Tibial nerve (tissue), 4 donors: ENCODE measurements at places on chromosomes 1 and 21.

DNA sequence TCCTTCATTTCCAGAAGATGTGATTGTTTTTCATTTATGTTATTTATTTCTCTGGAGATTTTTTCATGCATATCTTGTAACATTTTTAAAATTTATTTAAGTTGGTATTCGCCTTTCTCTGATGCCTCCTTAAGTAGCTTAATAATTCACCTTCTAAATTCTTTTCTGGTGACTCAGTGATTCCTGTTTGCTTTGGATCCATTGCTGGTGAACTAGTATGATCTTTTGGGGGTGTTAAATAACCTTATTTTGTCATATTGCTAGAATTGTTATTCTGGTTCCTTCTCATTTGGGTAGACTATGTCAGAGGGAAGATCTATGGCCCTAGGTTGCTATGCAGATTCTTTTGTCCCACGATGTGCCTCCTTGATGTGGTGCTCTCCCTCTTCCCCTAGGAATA, 1347.2 kb upstream of the B3GALT2 start:
- no peak overlapping the region for H3K4me3 ChIP-seq
- no peak overlapping the region for H3K27ac ChIP-seq
- no peak for DNase-seq
- H3K27me3 ChIP-seq, result no peaks in the 10 kb centered on the region
- no peaks in the 10 kb centered on the region for H3K36me3 ChIP-seq

GRCh38 chr1:36251794-36252481, 27.7 kb downstream of the THRAP3 start:
- H3K36me3 ChIP-seq, result no peaks in the 10 kb centered on the region
- DNase-seq, result no peak
- H3K27ac ChIP-seq, result no peak overlapping the region
- peaks cover 30% of the 10 kb centered on the region for H3K4me1 ChIP-seq
- H3K4me3 ChIP-seq, result no peak overlapping the region

DNA sequence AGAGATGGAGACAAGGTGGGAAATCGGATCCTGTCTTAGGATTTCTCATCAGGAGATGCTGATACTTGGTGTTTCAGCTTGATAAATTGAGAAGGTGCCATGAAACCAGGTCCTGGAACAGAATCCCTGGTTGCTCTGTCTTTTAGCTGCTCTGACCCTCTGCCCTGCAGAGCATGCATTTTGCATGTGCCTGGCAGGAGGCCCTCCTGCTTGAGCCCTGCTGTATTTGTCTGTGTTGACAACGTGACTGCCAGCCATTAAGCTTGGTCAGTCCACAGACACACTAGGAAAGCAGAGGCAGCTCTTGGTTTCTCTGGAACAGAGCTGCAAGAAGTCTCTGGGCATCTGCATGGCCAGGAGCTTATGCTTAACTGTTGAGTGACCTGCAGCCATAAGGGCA, 2.5 kb downstream of the SLC25A44 start:
- H3K27ac ChIP-seq, result no peak overlapping the region
- no peak overlapping the region for H3K4me3 ChIP-seq
- peaks cover 10% of the 10 kb centered on the region for H3K4me1 ChIP-seq
- H3K36me3 ChIP-seq, result no peaks in the 10 kb centered on the region

DNA sequence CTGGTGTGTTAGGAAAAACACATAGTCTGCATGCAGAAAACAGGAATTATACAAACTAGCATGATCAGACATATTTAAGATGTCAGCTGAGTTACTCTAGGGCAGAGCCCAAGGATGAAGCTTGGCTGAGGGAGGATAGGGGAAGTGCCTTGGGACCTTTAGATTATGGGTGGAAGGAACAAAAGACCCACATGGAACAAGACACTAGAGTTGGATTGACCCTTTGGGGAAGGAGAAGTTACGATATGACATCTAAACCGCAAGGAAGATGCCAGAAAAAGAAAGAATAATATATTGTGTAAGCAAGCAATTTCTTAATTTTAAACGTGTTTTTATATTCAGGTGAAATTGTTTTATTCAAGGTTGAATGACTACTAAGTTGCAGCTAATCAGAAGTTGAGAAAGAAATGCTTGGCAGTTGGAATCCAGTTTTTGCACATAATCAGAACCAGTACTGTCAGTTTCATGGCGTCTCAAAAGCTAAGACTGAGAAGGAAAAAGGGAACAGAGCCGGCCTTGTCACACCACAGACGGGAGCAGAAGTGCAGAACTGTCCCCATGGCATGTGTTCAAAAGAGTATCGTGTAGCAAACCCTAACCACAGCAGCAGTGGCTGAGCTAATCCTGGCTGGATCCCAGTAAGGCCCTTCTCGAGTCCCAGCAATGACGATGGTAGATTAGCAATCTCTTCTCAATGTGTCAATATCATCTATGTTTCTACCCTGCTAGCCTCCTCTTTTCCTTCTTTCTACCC, 31.2 kb upstream of the IFNAR2 start:
- H3K36me3 ChIP-seq, result no peaks in the 10 kb centered on the region
- H3K4me1 ChIP-seq, result peaks cover 25% of the 10 kb centered on the region
- no peaks in the 10 kb centered on the region for H3K27me3 ChIP-seq
- peak overlapping the region; percentile 27 for H3K27ac ChIP-seq

DNA sequence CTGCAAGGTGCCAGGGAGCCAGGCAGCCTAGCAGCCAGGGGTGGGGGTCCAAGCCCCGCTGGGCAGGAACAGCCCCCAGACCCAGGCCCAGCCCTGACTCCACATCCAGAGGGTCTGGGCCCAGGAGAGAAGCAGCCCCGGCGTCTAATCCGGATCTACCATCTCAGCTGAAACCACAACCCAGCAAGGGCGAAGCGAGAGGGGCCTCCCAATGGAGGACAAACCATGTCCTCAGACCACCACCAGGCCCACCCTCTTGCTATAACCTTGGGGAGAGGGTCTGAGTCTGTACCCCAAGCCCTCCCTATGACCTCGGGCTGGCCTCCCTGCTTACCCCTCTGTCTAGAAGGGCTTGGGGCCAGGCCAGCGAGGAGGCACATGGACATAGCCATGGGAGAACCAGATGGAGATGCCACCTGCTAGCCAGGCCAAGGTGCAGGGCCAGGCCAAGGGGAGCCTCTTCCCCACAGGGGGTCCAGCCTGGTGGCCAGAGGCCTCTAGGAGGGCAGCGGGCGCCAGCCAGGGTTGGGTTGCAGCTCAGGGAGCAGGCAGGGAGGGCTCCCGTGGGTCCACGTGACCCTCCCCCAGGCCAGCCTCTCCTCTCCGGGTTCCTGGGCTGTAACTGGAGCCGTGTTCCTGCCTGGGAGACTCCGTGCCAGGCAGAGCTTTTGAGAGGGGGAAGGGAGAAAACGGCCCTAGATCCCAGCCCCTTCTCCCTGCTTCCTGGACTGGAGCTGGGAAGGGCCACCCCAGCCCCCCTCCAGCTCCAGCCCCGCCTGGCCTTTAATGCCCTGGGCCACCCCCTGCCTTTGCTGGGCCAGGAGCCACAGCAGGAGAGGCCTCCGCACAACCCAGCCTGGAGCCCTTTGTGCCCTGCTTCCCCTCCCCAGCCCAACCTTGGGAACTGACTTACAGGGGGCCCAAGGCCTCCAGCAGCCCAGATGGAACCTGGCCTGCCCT, 2.5 kb downstream of the WNT9A start:
- H3K4me1 ChIP-seq, result no peaks in the 10 kb centered on the region
- peak overlapping the region; percentile 62 for H3K27ac ChIP-seq
- no peak for DNase-seq
- no peaks in the 10 kb centered on the region for H3K36me3 ChIP-seq
- H3K27me3 ChIP-seq, result peaks cover 18% of the 10 kb centered on the region
- peak overlapping the region; percentile 74 for H3K4me3 ChIP-seq

- no peaks in the 10 kb centered on the region for H3K4me1 ChIP-seq
- H3K27ac ChIP-seq, result no peak overlapping the region
- DNase-seq, result no peak
- H3K27me3 ChIP-seq, result no peaks in the 10 kb centered on the region
Observed at GRCh38 chr1:13935336-13935735, 235.3 kb downstream of the PRDM2 start.

DNA sequence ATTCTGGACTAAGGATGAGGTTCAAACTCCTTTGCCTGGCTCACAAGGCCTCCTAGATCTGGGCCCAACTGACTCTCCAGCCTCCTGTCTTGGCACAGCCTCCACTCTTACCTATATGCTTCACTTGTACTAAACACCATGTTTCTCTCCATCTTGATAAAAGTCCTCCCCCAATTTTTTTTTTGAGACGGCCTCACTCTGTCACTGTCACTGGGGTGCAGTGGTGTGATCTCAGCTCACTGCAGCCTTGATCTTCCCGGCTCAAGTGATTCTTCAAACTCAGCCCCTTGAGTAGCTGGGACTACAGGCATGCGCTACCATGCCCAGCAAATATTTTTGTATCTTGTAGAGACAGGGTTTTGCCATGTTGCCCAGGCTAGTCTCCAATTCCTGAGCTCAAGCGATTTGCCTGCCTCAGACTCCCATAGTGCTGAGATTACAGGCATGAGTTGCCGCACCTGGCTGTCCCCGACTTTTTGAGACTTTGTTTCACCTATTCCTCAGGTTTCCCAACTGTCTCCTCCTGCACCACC, 39.7 kb downstream of the CD34 start:
- peak overlapping the region; percentile 99 for H3K27ac ChIP-seq
- no peak overlapping the region for H3K4me3 ChIP-seq
- H3K4me1 ChIP-seq, result peaks cover 50% of the 10 kb centered on the region
- H3K27me3 ChIP-seq, result no peaks in the 10 kb centered on the region
- H3K36me3 ChIP-seq, result no peaks in the 10 kb centered on the region

- no peaks in the 10 kb centered on the region for H3K27me3 ChIP-seq
- H3K27ac ChIP-seq, result no peak overlapping the region
- H3K36me3 ChIP-seq, result peaks cover 8% of the 10 kb centered on the region
- H3K4me3 ChIP-seq, result no peak overlapping the region
Observed at GRCh38 chr1:21149855-21150432, 26.8 kb downstream of the EIF4G3 start.

GRCh38 chr1:115219927-115220326, 118.1 kb downstream of the NGF start:
- peak overlapping the region; percentile 12 for H3K27ac ChIP-seq
- H3K27me3 ChIP-seq, result no peaks in the 10 kb centered on the region
- no peaks in the 10 kb centered on the region for H3K36me3 ChIP-seq
- no peak overlapping the region for H3K4me3 ChIP-seq

- DNase-seq, result no peak
- H3K27ac ChIP-seq, result no peak overlapping the region
- H3K4me3 ChIP-seq, result no peak overlapping the region
- H3K27me3 ChIP-seq, result no peaks in the 10 kb centered on the region
- H3K36me3 ChIP-seq, result no peaks in the 10 kb centered on the region
Observed at GRCh38 chr1:21743476-21743875, 39.5 kb downstream of the USP48 start.

DNA sequence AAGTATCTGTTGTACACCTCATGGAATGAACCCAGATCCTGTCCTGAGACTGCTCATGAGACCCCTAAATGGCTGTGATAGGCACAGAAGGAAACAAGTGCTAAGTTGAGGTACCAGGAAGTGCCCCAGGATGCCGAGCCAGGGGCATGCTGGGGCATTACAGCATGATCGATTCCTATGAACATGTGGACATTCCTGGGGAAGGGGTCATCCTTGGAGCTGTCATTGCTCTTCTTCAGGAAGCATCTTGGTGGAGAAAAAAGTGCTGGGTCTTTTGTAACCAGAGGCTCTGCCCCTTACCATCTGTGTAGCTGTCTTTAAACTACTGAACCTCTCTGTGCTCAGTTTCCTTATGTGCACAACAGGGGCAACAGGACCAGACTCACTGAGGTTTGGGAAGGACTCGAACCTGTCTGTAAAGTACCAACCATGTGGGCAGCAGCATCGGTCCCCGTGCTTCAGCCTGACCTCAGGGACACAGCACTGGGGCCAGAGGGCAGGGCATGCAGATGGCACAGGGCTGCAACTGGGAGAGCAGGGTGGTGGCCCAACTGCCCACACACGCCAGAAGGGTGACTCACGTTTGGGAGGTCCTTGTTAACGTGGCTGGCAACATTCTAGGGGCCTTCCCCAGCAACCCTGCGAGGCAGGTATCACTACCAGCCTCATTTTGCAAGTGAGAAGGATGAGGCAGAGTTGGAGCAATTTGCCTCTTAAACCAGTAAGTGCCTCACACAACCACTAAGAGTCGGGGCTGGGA, 142.3 kb upstream of the EDN2 start:
- no peaks in the 10 kb centered on the region for H3K36me3 ChIP-seq
- no peak for DNase-seq
- peaks cover 4% of the 10 kb centered on the region for H3K4me1 ChIP-seq
- no peak overlapping the region for H3K4me3 ChIP-seq
- H3K27ac ChIP-seq, result no peak overlapping the region
